ENCODE measurements at places on chromosomes 2 and 18.

DNA sequence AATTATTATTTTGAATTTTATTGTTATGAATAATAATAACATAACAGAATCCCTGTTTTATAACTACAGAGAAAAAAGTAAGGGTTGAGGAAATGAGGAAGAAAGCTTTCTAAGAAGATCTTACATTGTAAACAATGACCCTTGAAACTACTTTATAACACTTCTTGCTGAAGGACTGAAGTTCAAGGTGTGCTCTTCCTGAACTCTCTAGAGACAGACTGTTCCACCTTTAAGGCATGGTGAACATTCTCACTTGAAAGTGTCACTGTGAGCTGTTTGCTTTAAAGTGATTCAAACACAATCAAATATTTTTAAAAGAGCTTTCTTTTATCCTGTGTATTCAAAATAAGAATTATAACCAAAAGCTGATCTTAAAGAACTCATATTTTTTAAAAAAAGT is 131.5 kb downstream of the DNAH7 start:
- DNase-seq = no peak

- DNase-seq = no peak
Measured at GRCh38 chr2:184367211-184367610, 231.1 kb upstream of the ZNF804A start.

DNA sequence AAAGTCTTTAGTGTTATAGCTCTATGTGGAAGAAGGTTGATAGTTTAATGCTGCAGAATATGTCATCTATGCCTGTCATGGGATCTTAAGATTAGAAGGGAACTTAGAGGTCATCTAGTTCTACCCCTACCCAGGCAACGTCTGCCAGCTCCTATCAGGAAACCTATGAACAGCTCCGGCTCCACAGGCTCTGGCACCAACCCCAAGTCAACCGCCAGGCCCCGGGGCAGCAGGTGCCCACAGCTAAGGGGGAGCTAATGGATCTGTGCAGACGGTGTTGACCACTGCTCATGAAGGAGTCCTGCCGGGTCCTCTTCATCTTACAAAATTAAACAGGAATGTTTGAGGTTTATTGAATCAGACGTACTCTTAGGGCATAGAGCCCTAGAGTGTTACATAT is 440.8 kb upstream of the KLHL29 start:
- DNase-seq = no peak

DNA sequence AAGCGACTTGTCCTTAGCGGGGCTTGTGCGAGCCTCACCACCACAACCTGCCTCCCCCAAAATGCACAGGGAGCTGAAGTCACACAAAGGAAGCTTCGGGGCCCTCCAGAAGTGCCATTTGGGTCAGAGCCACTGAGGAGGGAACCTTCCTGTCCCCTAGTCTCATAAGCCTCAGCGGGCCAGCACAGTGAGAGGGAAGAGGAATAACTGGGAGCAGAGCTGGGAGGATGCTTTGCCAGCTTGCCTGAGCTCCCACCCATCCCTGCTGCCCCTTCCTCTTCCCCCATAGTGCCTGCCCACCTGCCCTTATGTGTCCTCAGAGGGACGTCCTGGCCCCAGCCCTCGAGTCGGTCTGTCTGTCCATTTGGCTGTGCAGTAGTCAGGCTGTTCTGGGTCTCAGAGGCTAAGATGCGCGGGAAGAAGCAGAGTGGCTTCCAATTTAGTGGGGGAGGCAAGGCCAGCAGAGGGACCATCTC is 51.8 kb upstream of the GPR17 start:
- DNase-seq = no peak

GRCh38 chr2:230134496-230135129 is 65.9 kb upstream of the SLC16A14 start:
- DNase-seq = no peak

GRCh38 chr2:29238497-29238896 is 123.3 kb downstream of the CLIP4 start:
- no peak for DNase-seq

DNA sequence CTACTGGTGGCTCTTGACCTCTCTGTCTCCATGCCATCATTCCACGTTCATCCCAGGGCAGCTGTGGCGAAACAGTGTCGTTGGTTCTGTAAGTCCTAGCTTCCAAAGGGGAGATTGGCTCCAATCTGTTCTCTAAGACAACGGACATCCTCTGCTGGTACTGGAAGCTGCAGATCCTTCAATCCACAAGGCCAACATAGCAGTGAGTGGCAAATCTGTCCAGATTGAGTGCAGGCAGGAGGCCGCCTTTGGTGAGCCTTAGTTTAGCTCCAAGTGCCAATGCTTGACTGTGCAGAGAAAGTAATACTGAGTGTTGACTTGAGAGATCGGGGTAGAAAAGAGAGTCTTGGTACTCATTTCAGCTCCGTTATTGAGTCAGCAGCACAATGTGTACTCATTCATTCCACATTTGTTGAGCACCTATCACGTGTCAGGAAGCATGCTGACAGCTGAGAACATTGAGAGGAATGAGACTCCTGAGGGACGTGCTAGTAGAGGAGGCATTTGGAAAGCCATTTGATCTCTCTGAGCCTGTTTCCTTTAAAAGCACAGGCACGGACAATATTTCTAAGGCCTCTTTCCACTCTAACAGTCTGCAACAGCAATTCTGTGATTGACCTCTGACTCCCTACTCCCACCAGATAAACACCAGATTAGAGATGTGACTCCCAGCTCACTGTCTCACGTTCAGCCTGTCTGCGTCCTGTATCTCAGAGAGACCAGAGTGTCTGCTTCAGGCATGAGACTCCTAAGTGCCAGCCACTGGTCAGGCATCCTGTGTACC is 306.0 kb downstream of the CLIP4 start:
- no peak for DNase-seq

DNA sequence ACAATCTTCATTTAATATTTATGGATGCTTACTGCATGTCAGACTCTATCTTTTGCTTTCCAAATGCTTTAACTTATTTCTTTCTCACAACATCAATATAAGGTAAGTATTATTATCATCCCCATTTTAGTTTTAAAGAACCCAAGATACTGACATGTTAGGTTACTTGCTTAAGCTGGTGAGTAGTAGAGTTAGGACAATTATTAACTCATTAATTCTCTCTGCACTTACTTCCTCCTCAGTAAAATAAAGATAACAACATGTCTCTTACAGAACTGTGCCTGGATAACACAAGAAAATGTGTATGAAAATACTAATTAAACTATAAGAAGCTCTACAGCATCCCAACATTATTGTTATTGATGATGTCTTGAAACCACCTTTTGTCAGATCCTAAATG is 359.1 kb upstream of the CHST9 start:
- no peak for DNase-seq

DNA sequence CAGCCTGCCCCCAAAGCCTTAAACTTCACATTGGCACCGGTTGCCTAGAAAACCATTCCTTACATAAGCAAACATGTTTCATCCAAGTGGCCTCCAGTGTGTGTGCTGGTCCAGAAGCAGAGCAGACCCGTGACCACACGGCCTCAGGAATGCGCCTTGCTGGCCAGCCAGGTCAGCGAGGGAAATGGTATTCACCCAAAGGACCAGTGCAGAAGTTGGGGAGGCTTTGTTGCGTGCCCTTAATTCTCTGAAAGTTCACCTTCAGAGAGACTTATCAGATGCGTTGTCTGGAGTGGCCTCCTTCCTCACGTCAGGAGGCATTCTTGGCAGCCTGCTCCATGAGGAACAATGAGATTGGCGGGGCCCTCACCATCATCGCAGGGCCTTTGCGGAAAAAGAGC is 25.9 kb downstream of the NRP2 start:
- no peak for DNase-seq

- DNase-seq = no peak
Measured at GRCh38 chr18:63040788-63041410, 278.7 kb downstream of the BCL2 start.

DNA sequence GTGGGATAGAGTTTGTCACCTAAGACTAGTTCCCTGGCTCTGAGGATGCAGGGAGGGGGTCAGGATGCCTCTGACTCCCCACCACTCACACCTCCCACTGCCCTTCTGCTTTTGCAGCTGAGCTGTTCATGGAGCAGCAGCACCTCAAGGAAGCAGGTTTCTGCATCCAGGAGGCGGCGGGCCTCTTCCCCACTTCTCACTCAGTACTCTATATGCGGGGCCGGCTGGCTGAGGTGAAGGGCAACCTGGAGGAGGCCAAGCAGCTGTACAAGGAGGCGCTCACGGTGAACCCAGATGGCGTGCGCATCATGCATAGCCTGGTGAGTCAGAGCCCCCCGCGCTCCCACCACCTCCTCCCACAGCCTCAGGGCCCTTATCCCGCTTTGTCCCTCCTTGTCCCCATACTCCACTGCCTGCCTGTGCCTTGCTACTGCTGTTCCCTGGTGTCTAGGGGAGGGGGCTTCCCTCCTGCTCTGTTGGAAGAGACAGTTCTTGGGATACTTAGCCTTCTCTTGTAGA is 94.4 kb downstream of the STPG4 start:
- DNase-seq = no peak

DNA sequence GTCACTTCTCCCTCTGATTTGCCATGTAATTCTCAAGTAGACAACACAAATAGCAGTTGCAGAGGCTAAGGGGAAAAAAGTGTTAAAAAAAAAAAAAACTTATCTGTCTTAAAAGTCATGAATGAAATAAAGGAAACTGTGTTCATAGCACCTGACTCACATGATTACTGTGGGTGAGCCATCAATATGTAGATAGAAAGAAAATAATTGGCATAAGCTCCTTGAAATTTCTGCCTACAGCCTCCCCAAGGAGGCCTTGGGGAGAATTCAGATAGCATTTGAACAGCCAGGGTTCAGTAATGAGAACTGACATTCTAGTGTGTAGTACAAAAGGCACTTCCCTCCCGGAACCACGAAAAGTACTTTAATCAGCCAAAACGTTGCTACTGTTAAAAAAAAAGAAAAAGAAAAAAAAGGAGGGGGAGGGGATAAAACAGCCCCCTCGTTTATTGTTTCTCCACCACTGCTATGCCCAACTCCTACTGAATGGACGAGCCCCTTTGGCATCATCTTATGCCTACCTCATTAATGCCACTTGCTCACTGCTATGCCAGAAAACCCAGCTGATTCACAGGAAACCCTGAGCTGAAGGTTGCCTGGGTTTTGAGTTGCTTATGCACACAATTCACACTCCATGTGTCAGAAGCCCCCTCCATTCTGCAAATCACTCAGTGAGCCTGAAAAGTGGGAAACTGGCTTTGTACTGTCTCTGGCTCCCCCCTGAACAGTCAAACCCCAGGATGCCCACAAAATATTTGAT is 65.5 kb upstream of the KLF7 start:
- DNase-seq = no peak

Measured in BJ (cell line).